ENCODE measurements at places on chromosomes 13 and 19. TPM values are rescaled to one million over a fixed set of nuclear protein-coding genes. Genes with fewer than 3 reads are reported as not detected.

Gene COL5A3
- total RNA-seq: 12.5 TPM

DNA sequence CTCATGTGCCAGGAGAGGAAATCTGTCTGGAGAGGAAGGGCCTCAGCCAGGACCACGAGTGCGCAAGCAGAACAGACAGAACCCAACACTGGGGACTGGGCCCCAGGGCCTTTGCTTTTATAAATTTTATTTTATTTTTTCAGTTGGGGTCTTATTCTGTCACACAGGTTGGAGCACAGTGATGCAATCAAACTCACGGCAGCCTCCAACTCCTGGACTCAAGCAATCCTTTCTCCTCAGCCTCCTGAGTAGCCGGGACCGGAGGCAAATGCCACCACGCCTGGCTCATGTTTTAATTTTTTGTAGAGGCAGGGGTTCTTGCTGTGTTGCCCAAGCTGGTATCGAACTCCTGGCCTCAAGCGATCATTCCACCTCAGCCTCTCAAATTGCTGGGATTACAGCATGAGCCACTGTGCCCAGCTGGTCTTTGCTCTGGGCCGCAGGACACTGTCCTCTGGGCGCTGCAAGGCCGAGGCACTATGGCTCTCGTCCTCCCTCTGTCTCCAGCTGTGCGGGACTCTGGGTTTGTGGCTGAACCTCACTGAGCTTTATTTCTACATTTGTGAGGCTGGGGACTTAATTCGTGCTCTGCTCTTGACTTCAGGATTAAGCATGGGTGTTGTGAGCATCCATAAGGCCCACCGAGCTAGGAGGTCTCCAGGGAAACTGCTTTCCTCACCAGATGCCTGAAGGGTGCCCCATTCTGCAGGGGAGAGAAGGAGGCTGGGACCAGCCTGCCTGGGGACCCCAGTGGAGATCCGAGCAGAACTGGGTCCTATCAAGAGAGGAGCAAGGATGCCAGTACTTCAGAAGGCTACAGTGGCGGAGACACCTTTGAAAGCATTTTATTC lies 144.2 kb upstream of the VSTM2B start:
- no peak overlapping the region for H3K27ac ChIP-seq
- H3K4me1 ChIP-seq: no peaks in the 10 kb centered on the region
- H3K4me3 ChIP-seq: no peak overlapping the region
- no peaks in the 10 kb centered on the region for H3K36me3 ChIP-seq
- H3K27me3 ChIP-seq: peaks cover 9% of the 10 kb centered on the region
- peak; percentile 43 for DNase-seq

GRCh38 chr13:113670541-113670940 lies 3.5 kb downstream of the GRK1 start:
- H3K27me3 ChIP-seq: no peaks in the 10 kb centered on the region
- no peaks in the 10 kb centered on the region for H3K36me3 ChIP-seq
- no peak overlapping the region for H3K27ac ChIP-seq
- no peaks in the 10 kb centered on the region for H3K4me1 ChIP-seq
- DNase-seq: peak; percentile 39

DNA sequence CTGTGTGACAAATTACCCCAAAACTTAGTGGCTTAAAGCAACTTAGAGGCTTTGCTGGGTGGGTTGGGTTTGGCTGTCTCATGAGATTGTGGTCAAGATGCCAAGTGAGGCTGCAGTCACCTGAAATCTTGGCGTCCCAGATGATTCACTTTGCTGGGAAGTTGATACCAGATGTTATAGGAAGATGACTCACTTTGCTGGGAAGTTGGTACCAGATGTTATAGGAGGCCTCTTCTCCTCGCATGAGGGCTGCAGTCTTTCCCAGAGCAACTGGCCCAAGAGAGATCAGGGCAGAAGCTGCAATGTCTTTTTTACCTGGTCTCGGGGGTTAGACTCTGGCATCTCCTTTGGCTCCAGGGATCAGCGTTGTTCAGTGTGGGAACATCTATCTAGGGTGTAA lies 16.8 kb downstream of the TEX29 start:
- no peak overlapping the region for H3K27ac ChIP-seq
- H3K27me3 ChIP-seq: no peaks in the 10 kb centered on the region
- no peak overlapping the region for H3K4me3 ChIP-seq
- H3K36me3 ChIP-seq: no peaks in the 10 kb centered on the region
- DNase-seq: no peak
- H3K4me1 ChIP-seq: no peaks in the 10 kb centered on the region

- no peak overlapping the region for H3K4me3 ChIP-seq
- H3K27me3 ChIP-seq: no peaks in the 10 kb centered on the region
- no peak for DNase-seq
- no peaks in the 10 kb centered on the region for H3K36me3 ChIP-seq
- no peaks in the 10 kb centered on the region for H3K4me1 ChIP-seq
These were observed 18.8 kb downstream of the HPN start for GRCh38 chr19:35060160-35060855.

DNA sequence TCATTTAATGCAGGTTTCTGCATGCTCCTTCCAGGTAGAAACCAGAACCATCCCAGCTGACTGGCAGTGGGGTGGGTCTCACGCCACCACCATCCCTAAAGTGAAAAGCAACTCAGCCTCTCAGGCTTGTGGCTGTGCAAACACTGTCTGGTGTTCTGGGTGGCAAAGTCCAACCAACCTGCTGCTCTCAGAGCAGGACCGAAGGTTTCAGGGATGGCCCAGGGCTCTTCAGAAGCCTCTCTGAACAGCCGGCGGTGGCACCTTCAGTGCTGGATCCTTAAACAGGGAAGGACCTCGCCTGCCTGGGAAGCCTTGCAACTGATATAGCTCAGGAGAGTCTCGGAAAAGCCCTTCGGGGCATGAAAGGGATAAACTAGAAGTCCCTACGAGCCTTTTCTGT lies 100.8 kb downstream of the COL4A1 start:
- H3K4me1 ChIP-seq: no peaks in the 10 kb centered on the region
- no peak overlapping the region for H3K4me3 ChIP-seq
- H3K27me3 ChIP-seq: no peaks in the 10 kb centered on the region

Gene ZNF653
- 3.4 TPM for total RNA-seq

Gene CCDC8
- total RNA-seq: 16.4 TPM

GRCh38 chr13:105506463-105506862 lies 1029.0 kb downstream of the EFNB2 start:
- no peaks in the 10 kb centered on the region for H3K4me1 ChIP-seq
- no peaks in the 10 kb centered on the region for H3K36me3 ChIP-seq
- no peak overlapping the region for H3K4me3 ChIP-seq
- H3K27ac ChIP-seq: no peak overlapping the region
- H3K27me3 ChIP-seq: no peaks in the 10 kb centered on the region
- DNase-seq: no peak

Gene GPR18
- total RNA-seq: not detected

Measured in breast epithelium (tissue), 4 donors.